Inflammatory macrophage treated with lipopolysaccharide for 1 hour (primary cell): ENCODE measurements at places on chromosomes 5 and 9.

DNA sequence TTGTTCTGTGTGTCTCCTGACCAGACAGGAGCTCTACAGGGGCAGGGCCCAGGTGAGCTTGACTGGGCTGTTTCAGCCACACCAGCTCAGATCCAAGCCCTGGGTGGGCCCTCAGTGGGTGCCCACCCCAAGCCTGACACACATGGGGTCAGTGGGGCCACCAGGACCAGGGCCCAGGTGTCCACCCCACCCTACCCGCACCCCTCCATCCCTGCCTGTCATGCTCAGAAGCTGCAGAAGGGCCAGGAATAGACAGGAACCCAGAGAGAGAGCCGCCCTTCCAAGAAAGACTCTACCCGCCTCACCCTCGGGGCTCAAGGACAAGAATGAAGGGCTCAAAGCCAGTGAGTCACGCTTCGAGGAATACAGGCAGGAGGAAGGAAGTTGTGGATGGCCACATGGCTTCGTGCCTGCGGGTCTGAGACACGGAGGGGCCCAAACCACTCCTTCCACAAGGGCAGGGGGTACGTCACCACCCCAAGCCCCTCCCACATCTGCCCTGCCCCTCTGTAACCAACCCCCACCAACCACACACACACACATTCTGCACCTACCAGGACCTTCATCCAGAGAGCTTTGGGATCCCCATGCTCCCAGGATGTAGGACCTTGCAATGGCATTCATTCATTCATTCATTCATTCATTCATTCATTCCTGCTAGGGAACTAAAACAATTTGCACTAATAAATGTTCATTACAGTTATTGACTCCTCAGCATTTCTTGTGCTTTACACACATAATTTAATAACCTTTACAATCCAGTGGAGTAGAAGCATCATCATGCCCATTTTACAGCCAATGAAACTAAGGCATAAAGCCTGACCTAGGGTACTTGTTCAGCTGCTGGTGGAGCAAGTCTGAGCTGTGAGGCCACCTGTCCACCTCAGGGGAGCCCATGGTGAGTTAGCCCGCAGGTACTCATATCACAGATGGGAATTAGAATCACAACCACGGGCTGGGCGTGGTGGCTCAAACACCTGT is 55.9 kb upstream of the STXBP1 start:
- DNase-seq = peak; percentile 80

DNA sequence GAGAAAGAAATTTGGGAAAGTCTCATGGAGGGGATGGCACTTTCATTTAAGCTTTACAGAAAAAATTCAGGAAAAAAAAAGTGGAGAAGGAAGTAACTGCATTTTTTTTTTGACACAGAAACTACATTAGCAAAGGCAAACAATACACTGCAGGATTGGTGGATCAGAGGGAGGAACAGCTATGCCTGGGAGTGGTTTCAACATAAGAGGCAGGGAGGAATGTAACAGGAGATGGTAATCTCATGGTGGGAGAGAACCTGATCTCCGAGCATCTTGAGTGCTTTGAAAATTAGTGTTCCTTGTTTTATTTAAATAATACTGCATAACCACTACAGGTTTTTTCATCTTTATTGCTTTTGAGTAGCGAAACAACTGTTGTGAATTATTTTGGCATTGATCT is 249.4 kb downstream of the FAM170A start:
- no peak for DNase-seq

DNA sequence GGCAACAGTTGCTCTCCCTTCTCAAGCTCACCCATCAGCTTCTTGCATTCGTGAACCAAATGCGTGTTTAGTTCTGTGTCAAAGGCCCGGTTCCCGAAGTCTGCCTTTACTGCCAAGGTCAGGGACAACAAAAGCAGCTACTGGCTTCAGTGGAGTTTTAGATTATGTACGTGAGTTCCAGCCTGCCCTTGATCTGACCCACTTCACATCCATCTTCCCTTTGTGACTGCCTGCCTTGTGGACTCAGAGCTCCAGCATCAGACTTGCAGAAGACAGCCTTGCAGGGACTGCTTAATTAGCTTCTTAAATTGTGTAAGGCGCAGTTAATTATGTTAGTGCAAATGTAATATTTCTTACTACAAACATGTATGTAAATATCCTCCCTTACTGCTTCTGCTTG is 774.7 kb upstream of the EDIL3 start:
- no peak for DNase-seq

DNA sequence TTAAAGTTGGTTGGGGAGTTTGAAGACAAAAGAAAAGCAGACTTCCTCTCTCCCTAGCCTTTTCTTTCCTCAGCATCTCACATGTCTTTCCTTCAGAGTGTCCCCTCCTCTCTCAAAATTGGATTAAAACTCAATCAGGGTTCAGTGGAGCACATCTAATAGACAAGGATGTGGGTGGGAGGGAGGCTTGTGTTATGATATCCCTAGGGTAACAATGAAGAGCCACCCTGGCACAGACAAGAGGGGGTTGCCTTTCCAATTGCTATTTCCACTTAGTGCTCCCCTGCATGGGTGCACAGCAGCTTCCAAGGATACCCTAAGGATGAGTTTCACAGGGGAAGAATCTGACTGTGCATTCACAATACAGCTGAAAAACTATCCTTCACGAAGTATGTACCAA is 585.2 kb upstream of the C9orf72 start:
- no peak for DNase-seq

- no peak for DNase-seq
Measured at GRCh38 chr9:78756813-78757510, 460.0 kb downstream of the PSAT1 start.
